T-helper 17 cell (primary cell): ENCODE measurements at places on chromosomes 12 and 14.
A peak's percentile ranks its signal among the peaks of the same experiment; 100 is the strongest.

- H3K4me3 ChIP-seq: no peak overlapping the region
- no peak for DNase-seq
- no peaks in the 10 kb centered on the region for H3K36me3 ChIP-seq
- H3K27me3 ChIP-seq: no peaks in the 10 kb centered on the region
Observed at GRCh38 chr12:69555461-69555860, 29.8 kb upstream of the CCT2 start.

GRCh38 chr12:56839915-56840325, 76.8 kb downstream of the HSD17B6 start:
- peaks cover 13% of the 10 kb centered on the region for H3K4me1 ChIP-seq
- H3K4me3 ChIP-seq: no peak overlapping the region
- H3K36me3 ChIP-seq: peaks cover 2% of the 10 kb centered on the region
- DNase-seq: no peak
- H3K27ac ChIP-seq: no peak overlapping the region

GRCh38 chr12:120362516-120363273, 6.3 kb downstream of the MSI1 start:
- H3K4me1 ChIP-seq: peaks cover 11% of the 10 kb centered on the region
- H3K27me3 ChIP-seq: peaks cover 90% of the 10 kb centered on the region
- H3K27ac ChIP-seq: no peak overlapping the region
- DNase-seq: no peak
- H3K4me3 ChIP-seq: no peak overlapping the region

GRCh38 chr12:88579161-88579517, 1.1 kb downstream of the KITLG start:
- H3K36me3 ChIP-seq: peaks cover 2% of the 10 kb centered on the region
- no peak overlapping the region for H3K4me3 ChIP-seq
- peaks cover 40% of the 10 kb centered on the region for H3K27me3 ChIP-seq
- H3K27ac ChIP-seq: no peak overlapping the region

DNA sequence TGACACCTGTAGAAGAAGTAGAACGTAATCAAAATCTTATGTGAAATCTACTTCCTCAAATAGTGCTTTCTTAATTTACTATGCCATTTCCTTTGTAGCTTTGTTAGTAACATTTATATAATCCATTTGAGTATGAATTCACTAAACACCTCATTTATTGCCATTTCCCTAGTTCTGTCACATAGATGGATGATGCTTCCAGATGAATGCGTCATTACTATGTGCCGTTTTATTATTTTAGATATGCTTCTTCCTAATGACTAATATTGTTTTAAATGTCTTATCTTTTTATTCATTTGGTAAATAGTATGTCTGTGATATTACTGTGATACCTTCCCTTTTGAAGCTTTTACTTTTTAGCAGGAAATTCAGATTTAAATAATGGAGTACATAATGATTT, 14.4 kb downstream of the FRMD6 start:
- no peaks in the 10 kb centered on the region for H3K4me1 ChIP-seq
- DNase-seq: no peak
- H3K4me3 ChIP-seq: no peak overlapping the region
- peaks cover 1% of the 10 kb centered on the region for H3K27me3 ChIP-seq

DNA sequence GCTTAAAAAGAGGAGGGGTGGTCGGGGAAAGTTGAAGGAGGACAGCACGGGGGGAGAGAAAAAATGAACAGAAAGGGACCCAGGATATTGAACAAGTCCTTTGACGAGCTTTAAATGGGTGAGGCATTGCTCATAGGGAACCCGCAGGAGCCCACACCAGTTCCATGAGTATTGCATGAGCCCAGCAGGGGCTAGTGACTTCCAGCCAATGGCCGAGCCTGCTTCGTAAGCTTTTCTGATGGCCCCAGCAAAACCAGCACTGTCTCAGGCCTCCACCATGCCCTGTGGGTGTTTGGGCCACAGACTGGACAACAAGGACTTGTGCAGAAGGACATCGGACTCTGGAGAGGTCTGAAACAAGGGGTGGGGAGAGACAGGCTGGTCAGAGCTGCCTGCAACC, 109.5 kb downstream of the ZFP36L1 start:
- H3K4me3 ChIP-seq: peak overlapping the region; percentile 69
- H3K36me3 ChIP-seq: no peaks in the 10 kb centered on the region
- H3K27me3 ChIP-seq: no peaks in the 10 kb centered on the region
- peak overlapping the region; percentile 100 for H3K27ac ChIP-seq

DNA sequence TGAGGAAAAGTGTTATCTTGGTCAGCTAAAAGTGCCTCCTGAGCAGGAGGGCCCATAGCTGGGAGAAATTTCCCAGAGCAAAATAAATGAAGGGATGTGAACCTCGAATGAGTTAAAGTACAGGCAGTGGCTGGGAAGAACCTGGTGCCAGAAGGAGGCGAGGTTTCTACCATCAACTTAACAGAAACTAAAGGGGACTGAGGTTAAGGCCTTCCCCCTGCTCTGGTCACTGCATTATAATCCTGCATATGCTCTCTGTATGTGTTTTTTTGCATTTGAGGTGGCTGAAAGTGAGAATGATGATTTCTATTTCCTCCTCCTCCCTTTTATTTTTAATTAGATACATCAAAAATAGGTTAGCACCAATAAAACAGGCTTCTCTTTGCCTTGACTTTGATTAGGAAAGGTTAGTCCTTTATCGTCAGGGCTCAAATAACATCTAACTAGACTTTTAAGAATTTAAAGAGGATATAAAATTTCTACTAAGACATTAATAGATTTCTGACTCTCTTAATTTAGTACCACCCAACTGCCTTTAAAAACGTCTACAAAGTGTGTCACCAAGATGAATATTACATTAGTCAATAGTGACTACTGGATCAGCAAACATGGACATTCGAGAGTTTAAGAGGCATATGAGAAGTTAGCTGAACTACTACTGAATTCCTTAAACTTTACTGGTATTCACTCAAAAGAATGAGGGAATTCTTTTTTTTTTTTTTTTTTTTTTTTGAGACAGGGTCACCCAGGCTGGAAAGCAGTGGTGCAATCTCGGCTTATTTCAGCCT, 49.2 kb downstream of the GALNT4 start:
- H3K4me3 ChIP-seq: no peak overlapping the region
- H3K4me1 ChIP-seq: peaks cover 30% of the 10 kb centered on the region
- peak overlapping the region; percentile 56 for H3K27ac ChIP-seq
- H3K27me3 ChIP-seq: no peaks in the 10 kb centered on the region

- H3K36me3 ChIP-seq: peaks cover 17% of the 10 kb centered on the region
- no peak for DNase-seq
- H3K4me1 ChIP-seq: peaks cover 24% of the 10 kb centered on the region
- H3K27ac ChIP-seq: no peak overlapping the region
Observed at GRCh38 chr12:116934908-116935705, 24.4 kb downstream of the FBXW8 start.

GRCh38 chr12:111636209-111636945, 37.3 kb upstream of the ATXN2 start:
- H3K36me3 ChIP-seq: no peaks in the 10 kb centered on the region
- H3K27ac ChIP-seq: no peak overlapping the region
- no peak overlapping the region for H3K4me3 ChIP-seq
- no peaks in the 10 kb centered on the region for H3K27me3 ChIP-seq
- no peak for DNase-seq

- H3K36me3 ChIP-seq: no peaks in the 10 kb centered on the region
- no peak overlapping the region for H3K4me3 ChIP-seq
- no peak for DNase-seq
- no peaks in the 10 kb centered on the region for H3K27me3 ChIP-seq
Observed at GRCh38 chr14:26070443-26070842, 527.4 kb downstream of the NOVA1 start.

DNA sequence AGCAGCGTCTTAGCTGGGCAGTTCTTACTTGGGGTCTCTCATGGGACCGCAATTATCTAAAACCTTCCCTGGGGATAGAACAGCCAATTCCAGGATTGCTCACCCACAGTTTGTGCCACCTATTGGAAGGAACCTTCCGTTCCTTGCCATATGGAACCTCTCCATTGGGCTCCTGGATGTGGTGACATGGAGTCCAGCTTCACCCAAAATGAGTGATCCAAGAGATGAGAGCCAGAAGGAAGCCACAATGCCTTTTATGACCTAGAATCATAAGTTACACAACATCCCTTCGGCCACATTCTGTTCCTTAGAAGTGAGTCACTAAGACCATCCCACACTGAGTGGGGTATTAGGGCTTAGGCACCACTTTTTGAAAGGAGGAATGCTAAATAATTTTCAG, 164.4 kb downstream of the FBXL14 start:
- DNase-seq: no peak
- no peaks in the 10 kb centered on the region for H3K27me3 ChIP-seq
- H3K4me3 ChIP-seq: no peak overlapping the region
- no peak overlapping the region for H3K27ac ChIP-seq
- no peaks in the 10 kb centered on the region for H3K36me3 ChIP-seq
